ENCODE measurements at places on chromosomes 3 and 15.

DNA sequence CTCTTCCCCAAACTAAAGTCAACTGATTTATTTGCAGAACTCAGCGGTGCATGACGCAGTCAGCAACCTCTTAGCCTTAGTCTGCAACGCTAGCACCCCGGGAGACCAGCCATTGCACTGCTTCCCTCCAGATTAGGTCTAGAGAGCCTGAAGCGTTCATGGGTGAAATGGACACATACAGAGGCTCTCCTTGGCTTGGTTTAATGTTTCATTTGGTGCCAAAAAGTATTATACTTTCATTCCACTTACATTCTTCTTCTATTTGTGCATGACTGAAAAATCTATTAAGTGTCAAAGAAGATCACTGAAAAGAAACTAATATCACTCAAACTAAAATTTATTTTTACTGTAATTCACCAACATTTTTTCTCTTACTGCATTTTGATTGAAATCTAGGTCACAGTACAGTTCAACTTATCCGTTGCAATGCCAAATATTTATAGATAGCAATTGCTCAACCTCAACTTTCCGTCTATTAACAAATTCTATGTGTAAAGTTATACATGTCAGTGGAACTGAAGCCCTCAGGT, 116.2 kb downstream of the ROBO1 start:
- no peak for DNase-seq

DNA sequence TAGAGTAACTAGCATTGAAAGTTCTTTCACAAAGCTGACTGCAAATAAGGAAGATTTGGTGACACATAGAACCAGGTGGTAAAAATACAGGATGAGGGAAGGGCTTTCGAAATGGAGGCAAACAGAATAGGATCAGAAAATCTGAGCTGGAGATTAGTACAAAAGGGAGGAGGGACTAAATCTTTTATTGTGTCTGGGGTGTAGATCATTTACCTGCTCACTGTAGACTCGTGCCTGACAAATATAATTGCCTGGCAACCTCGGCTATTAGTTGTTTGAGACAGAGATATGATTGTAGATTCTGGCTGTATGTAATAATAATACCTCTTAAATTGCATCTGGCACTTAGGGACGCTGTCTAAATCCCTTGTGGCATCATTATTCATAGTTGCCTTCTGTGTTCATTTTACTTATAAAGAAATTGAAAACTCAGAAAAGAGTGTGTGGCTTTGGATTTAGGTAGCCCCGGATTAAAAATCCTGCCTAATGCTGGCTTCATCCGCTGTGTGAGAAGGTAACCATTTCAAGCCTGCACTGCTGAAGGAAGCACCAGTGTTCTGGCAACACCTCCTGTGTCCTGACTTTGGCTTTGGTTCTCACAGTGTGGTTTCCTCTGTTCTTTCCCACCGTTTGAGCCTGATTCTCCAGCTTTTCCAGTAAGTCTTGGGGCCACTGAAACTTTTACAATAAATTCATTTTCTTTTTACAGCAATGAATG, 25.0 kb upstream of the GPR160 start:
- DNase-seq, result no peak

DNA sequence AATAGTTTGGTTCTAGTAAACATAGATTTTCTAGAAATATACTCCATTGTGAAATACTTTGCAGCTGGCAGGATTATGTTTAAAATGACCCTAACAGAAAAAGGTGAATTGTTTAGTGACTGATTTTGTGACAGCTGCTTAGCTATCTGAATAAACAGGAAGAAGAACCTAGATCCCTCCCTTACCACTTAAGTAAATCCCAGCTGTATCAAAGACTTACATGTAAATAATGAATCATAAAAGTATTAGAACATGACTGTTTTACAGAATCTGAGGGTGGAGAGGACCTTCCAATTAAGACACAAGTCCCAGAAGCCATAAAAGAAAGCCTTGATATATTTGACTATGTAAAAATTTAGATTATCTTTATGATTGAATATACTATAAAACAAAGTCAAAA, 15.9 kb downstream of the SLC49A4 start:
- DNase-seq, result no peak

DNA sequence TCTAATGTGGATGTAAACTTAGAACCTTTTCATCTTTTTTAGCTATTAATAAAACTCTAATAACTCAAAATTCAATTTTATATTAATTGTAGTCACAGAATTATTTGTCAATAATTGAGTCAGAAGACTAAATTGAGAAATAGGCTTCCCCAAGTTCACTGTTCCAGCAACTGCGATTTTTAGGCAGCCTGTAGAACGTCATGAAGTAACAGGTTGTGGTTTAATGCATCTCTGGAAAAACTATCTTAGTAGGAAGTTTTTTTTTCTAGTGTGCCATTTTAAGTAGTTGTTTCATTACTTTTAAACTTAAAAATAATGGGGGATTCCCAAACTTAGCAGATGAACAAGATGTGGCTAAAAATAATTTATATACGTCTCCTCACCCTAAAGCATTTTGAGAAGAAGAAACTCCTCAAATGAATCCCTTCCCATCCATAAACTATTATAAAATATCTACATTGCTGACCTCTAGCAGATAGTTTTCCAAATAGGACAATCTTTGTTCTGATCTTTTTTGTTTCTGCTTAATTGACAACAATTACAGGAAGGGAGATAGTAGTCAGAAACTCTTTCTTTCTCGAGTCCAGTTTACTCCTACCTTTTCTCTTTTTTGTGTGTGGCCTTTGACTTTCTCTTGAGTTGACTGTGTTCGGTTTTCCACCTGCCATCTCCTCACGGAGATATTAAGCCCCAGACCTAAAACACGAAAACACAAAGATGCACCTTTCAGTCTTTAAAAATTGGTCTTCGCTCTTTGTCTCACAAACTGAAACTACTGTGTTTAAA, 43.1 kb downstream of the LRCH3 start:
- DNase-seq, result no peak

DNA sequence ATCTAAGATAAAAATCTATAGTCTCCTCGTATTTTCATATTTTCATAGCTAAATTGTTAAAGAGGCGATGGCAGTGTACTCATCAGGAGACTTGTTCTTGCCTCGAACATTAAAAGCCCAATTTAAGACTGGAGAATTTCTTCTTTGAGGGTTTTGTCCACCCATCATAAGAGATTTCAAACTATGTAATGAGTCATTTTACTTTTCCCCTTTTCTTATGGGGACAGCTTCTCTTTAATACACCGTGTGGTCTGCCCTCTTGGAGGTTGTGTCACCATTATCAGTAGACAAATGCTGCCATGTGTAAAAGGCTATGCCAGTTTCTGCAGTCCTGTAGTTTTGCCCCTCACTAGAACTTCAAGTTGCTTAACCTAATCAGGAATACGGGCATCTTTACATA, 16.9 kb downstream of the TGFBR2 start:
- no peak for DNase-seq

- DNase-seq, result no peak
Observed at GRCh38 chr3:103166890-103167289, 732.1 kb downstream of the ZPLD1 start.

DNA sequence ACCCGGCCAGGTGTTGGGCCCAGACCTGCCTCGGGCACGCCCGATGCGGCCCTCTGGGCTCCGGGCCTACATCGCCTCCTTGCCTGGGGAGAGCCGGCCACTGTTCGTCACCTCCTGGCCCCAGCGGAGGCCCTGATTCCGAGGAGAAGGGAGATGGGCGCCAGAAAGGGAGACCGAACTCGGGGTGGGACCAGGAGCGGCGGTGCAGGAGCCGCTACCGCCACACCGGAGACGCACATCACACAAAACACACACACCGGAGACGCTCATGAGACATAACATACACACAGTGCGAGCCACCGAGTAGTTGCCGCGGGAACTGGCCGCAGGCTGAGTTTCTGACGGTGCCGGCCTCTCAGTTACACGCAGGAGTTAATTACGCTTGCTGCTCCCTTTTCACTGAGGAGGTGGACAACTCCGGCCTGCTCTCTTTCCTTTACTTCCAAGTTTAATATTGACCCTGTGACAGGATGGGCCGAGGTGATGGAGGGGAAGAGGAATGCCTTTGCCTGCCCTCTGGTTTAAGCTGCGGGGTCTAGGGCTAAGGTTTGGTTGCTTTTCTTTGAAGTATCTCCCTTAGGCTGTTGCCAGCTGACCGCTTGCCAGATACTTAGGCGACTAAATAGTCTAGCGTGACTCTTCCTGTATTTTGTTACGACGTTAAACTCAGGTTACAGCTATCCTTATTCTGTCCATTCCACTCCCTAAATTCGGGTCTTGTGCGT, 570 bp downstream of the PCNP start:
- no peak for DNase-seq

GRCh38 chr3:135490219-135490915, 475.2 kb upstream of the PPP2R3A start:
- no peak for DNase-seq

DNA sequence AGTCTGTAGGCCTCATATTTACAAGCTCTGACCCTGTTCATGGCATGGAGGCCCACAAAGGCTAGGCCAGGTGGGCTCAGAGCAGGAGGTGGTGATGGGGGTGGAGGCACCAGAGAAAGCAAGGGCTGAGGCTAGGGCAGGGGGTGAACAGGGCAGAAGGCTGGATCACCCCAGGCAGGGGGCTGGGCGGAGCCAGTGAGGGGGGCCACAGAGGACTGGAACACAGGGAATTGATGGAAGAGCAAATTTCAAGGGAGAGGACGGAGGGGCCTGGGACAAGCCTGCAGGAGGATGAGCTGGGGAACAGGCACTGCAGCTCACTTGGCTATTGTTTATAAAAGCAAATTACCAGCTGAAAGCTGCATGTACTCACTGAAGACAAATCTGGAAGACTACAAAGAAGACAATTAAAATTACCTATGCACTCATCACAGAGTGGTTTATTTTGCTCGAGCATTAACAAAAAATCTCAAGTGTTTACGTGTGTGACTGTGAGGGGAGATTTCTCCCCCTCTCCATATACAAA, 11.0 kb downstream of the TNFAIP8L3 start:
- DNase-seq, result no peak

DNA sequence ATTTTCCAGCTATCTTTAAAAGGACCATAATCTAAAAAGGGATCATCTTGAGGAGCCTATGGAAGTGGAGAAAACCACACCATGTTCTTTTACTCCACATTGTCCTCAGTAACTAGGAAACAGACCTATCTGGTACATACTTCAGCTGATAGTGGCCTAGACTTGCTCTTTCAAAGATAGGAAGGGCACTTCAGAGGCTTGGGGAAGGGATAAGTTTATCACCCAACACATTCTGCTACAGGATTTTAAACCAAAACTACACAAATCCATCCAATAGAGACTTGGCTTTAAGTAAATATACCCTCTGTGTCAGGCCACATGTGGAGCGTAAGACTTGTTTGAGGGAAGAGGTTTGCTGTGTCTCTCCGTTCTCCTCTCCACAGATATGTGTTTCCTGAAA, 35.4 kb downstream of the CP start:
- no peak for DNase-seq

DNA sequence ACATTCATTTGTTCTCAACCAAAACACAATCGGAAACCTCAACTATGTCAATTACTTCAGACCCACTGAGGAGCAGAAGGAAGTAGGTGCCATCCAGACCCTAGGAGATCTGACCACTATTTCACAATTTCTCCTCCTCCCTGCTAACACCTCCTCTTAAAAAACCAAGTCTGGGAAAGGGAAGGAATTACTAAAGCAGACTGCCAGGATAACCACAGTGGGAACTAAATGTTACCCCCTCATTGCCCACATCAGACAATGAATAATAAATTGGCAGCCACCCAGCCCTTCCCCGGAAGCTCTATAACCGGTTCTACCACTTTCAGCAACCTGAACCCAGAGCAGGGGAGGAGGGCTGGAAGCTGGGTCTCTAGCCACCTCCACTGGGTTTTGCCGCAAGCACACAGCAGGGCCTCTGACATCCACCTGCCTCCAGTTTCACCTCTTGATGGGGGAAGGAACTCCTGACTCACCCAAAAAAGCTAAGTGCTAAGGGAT, 17.6 kb downstream of the C15orf62 start:
- no peak for DNase-seq

- no peak for DNase-seq
Observed at GRCh38 chr15:79540551-79540950, 108.4 kb downstream of the MINAR1 start.

DNA sequence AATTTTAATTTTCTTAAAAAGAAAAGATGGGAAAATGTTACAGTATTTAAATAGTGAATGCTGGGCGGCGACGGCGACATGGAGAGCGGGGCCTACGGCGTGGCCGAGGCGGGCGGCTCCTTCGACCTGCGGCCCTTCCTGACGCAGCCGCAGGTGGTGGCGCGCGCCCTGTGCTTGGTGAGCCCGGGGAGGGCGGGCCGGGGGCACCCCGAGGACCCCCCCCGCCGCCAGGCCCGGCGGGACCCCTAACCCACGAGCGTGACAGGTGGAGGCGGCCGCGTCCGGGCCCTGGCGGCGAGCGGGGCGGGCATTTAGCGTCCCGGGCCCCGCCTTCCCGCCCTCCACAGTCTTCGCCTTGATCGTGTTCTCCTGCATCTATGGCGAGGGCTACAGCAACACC, 38.4 kb upstream of the GOLGA8J start:
- DNase-seq, result no peak

DNA sequence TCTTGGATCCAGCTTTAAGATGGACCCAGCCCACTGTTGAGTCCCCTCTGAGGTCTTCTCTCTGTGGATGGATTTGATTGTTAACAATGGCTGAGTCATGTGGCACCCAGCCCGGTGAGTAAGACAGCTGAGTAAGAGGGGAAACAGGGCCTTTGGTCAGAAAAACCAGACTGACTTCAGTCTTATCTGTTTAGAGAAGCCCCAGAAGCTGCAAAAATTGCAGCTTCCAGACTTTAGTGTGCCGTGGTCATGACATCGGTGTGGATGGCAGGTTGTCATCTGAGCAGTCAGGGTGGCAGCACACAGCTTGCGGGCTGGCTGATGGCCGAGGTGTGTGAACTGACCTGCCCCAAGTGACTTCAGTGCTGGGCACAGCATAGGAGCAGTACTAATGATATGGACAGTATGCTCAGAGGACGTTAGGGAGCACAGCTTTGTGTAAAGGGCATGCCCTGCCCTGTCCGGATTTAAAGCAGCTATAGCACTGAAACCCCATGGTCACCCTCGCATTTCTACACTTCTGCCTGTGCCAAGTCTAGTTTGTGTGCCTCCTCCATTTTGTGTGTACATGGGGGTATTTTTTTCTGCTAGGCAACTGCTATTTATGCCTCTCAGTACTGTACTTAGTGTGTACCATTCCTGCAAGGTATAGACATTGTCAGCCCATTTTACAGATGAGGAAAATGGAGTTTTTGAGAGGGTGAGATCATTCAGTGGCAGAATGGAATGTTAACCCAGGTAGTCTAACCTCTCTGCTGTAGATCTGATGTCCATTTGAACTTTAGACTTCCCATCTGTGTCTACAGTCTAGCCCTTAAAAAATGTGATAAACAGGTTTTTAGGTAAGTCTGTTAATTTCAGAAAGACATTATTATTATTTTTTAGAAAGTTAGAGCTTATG, 44.4 kb downstream of the FLNB start:
- no peak for DNase-seq

GRCh38 chr3:113194823-113195401, 16.4 kb upstream of the BOC start:
- no peak for DNase-seq

- DNase-seq, result no peak
Observed at GRCh38 chr15:89502867-89503595, 6.6 kb upstream of the RHCG start.

- peak; percentile 80 for DNase-seq
Observed at GRCh38 chr3:45124352-45124751, 21.8 kb downstream of the CDCP1 start.

GRCh38 chr3:33543601-33544000, 103.4 kb upstream of the UBP1 start:
- DNase-seq, result no peak

Measured in AG04449 (cell line).